ENCODE measurements at places on chromosomes 12 and 14.

DNA sequence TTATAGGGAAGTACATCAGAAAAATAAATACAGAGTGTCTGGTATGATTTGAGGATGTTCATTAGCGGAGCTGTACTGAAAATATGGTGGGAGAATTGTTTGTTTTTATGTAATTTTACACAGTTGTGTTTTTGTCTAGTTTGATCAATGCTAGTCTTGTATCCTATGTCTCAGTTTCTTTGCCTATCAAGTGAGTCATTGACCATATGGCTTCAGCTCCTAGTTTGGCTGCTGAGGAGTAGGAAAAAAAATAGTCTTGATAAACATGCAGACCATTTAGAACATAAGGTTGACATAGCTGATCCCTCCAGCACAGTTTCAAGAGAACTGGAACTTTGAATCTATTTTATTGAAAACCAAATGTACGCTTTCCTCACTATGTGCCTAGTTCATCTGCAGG, 1292.1 kb upstream of the FLRT2 start:
- DNase-seq, result no peak

GRCh38 chr14:21505012-21505553, 6.1 kb downstream of the METTL3 start:
- no peak for DNase-seq

DNA sequence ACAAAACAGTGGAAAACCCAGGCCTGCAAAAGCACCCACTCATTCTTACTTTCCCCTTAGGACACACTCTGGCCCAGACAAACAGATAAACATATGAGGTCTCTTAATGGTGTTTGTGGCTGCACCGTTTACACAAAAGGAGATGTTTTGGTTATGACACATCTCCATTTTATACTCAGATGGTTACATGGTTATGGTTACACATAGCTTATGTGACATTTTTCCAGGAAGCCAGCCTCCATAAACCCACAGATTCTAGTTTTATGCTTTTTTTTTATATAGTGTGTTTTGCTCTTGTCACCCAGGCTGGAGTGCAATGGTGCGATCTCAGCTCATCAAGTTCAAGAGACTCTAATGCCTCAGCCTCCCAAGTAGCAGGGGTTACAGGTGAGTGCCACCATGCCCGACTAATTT, 3.5 kb upstream of the KLRD1 start:
- DNase-seq, result no peak

GRCh38 chr14:78946949-78947348, 776.8 kb downstream of the NRXN3 start:
- no peak for DNase-seq

GRCh38 chr12:46082490-46083200, 92.3 kb upstream of the SCAF11 start:
- DNase-seq, result no peak

DNA sequence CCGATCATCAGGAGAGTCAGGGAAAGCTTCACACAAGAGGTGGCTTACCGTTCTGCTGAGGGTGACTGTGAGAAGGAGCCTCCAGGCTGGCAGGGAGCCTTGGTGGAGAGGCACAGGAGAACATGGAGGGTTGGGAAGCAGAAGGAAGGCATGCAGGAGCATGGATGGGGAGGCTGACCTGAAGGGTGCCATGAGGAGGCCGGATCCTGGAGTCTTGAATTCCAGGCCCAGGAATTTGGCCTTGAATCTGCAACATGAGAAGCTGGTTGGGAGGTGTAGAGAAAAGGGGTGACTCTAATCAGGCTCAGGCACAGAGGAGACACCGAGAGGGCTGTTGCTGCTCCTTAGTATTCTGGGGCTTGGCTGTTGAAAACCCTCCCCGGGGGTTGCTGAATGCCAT, 130.2 kb downstream of the PELI2 start:
- DNase-seq, result no peak

DNA sequence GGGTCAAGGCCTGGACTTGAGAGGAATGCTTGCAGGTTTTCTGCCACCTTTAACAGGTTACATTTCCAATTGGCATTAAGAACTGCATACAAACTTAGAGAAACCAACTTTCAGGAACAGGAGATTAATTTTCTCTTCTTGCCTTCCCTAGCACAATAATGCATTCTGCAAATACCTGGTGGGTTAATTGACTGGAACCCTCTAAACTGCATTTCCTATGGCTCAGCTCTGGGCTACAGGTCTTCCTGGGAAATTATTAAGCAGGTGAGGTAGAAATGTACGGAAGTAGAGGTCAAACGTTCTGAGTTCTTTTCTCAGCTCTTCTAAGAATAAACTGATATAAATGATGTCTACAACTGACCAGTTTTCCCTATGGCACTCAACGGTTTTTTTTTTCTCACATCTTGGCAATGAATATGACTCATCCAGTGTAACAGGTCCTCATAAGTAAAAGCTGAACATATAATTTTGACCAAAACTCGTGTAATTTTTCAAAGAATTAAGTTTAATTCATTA, 144.9 kb upstream of the PELI2 start:
- no peak for DNase-seq

DNA sequence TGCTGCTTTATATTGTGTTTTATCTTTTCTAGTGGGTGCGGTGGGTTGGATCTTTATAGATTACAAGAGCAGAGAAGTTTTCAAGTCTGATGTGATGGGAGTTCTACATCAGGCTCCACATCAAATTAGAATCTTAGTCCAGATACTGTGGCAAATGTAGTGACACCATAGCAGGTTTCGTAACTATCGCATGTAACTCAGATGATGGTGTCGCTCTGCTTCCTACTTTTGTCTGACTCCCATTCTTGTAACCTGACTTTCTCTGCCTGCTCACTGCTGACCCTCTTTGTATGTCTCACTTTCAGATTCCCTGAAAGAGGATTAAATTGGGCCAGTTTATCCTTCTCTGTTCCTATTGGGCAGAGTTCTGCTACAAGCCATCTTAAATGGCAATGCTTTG, 22.8 kb upstream of the FBXO34 start:
- no peak for DNase-seq

GRCh38 chr12:5516371-5517241, 84.7 kb downstream of the NTF3 start:
- DNase-seq, result no peak

- DNase-seq, result no peak
Measured at GRCh38 chr14:101460521-101460920, 100.8 kb upstream of the DIO3 start.

Data from DMS 273 treated with DMSO at 0.1 percent for 48 hours (cell line).